NCI-H2171 (cell line): ENCODE measurements at places on chromosomes 1 and 21.

DNA sequence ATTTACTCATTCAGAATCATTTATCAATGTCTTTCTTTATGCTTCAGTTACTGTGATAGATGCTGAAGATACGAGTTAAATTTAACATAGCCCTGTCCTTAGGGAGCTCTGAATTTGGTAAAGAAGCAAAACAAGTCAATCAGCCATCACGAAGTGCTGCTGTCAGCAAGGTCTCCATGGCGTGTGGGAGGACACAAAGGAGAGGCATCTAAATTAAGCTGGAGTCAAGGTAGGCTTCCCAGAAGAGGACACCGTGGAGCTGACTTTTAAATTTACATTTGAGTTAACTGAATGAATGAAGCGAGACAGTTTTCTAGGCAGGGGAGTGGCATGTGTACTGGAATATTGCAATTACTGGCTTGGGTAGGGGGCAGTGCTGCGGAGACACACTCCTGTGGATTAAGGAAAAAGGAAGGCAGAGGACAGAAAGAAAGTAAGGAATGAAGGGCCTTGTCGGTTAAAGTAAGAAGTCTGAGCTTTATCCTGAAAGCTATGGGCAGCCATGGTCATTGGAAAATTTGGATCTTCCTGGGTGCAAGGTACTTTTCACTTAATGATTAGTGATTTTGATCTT is 41.3 kb upstream of the C1orf87 start:
- no peak for DNase-seq

DNA sequence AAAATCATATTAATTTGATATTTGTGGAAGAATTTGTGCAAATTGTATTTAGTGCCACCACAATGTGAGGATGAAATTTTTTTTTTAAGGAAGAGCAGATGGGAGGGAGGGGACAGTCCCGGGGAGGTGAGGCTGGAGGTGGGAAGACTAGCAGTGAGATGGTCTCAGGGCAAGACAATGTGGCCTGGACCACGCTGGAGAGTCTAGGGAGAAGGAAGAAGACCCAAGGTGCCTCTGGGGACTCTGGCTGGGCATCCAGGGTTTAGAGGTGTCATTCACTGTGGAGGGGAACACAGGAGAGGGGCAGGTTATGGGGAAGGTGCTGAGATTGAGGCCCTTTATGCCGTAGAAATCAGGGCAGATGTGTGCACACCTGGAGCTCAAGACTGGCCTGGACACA is 10.3 kb upstream of the THEMIS2 start:
- no peak for DNase-seq

DNA sequence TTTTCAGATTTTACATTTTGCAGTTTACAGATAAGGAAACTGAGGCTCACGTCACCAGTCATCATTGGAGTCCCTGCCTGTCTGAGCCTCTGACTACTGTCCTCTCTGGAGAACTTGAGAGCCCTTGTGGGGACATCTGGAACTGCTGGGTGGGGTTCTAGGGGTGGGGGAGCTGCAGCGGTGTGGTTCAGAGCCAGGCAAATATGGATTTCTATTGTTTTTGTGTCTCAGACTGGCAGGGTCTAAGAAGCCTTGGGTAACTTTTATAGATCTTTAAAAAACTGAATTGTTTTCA is 46.9 kb downstream of the IER5 start:
- no peak for DNase-seq

DNA sequence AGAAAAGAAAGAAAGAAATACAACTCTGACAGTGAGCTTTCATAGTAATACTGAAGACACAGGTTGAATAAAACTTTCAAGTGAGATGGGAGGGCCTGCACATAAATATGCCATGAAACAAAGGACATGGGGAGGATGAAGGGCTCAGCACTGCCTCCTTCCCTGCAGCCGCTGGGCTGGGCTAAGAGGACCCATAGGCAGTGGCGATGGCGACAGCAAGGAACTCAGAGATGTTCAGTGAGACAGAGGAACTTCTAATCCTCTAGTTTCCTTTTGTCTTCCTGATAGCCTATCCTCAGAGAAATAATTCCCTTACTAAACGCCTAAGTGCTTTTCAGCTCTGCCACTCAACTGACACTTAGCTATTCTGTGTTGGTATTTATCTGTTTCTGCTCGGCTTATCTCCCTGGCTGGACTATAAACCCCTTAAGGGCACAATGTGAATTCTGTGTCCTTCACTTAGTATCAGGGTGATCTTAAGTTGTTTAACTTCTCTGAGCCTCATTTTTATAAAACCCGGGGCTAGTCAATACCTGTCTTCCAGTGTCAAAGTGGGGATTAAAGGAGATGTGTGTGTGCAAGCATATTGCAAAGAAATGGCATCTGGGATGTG is 24.4 kb upstream of the IER5 start:
- no peak for DNase-seq

DNA sequence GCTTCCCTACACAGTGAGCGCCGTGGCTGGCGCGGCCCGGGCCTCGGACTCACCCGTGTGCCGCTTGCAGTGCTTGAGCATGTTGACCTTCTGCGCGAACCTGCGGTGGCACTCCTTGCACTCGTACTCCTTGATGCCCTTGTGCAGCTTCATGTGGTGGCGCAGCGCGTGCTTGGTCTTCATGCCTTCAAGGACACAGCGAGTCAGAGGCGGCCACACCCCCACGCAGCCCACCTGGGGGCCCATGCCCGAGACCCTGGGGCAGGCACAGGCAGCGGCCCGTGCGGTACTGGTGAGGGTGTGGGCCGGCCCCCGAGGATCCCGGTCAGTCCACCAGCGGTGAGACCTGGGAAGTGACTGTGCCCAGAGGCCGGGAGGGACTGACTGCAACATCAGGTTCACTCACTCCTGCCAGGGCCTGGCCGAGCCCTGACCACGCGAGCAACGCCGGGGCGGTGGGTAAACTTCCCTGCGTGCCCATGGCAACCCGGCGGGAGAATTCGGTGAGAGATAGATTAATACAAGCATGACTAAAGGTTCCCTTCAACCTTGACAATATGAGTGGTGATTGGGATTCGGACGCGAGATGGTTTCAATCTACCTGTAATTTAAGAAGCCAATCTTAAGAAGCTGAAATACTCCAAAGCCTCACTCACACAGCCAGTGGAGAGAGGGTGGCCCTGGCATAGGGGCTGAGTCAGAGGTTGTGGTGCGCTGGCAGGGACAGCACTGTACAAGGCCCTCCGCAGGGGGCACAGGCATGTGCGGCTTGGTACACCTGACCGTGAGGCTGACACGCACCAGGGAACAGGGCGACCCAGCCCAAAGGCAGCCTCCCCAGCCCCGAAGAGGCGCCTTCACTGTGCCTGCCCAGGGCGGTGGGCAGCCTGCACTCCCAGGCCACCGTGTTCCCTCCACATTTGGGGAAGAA is 49.1 kb upstream of the RIPK4 start:
- DNase-seq = no peak

- no peak for DNase-seq
Observed at GRCh38 chr1:109395602-109396512, 1.9 kb downstream of the SORT1 start.

GRCh38 chr21:41032541-41032940 is 135.4 kb upstream of the BACE2 start:
- DNase-seq = no peak

GRCh38 chr21:40858517-40858916 is 11.6 kb upstream of the DSCAM start:
- no peak for DNase-seq

DNA sequence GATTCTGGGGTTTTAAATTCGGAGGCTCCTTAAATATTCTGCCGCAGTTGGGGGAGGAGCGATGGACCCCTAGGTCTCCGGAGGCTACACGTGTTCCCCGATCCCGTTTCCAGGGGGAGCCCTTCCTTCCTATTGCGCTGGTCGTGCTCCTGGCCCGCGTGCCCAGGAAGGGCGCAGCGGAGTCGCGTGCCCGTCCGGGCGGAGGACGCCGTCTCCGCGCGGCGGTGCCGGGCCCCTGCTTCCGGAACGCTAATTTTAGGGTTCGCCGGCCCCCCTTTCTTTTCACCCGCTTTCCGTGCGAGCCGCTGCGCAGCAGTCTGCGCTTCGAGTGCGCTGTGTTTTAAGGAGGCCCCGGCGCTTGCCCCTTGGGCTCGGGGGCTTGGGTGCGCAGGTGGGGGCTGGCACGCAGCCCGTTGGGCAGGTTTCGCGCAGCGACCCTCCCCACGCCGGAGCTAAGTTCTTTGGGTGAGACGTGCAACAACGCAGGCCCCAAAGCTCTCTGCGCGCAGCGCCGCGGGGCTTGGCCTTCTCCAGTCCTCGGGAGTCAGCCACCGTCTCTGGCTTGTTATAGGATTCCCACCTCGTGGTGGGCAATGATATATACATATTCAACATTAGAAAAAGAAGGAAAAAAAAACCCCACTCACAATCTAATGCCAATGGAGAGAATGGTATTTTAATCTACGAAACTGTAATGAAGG is 43.5 kb upstream of the DNAJC6 start:
- DNase-seq = peak; percentile 83

- no peak for DNase-seq
Observed at GRCh38 chr1:217135987-217136894, 413.0 kb upstream of the ESRRG start.

DNA sequence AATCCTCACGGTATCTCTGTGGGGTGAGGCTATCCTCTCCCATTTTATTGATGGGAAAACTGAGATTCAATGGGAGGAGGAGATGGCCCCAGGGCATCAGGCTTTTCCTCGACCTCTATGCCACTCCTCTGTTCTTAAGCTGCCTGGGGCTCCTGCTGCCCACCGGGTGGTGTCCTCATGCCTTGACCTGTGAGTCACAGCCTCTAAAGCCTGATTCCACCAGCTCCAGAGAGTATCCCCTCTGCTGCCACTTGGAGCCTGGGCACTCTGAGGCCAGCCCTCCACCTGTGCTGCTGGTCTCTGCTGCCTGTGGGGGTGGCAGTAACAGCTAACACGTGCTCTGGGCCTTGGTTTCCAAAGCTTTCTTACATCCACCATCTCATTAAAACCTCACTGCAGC is 241.2 kb downstream of the TRABD2B start:
- no peak for DNase-seq

GRCh38 chr1:224881762-224882211 is 47.7 kb upstream of the DNAH14 start:
- DNase-seq = no peak

- no peak for DNase-seq
Observed at GRCh38 chr1:212531796-212532195, 76.8 kb upstream of the ATF3 start.

DNA sequence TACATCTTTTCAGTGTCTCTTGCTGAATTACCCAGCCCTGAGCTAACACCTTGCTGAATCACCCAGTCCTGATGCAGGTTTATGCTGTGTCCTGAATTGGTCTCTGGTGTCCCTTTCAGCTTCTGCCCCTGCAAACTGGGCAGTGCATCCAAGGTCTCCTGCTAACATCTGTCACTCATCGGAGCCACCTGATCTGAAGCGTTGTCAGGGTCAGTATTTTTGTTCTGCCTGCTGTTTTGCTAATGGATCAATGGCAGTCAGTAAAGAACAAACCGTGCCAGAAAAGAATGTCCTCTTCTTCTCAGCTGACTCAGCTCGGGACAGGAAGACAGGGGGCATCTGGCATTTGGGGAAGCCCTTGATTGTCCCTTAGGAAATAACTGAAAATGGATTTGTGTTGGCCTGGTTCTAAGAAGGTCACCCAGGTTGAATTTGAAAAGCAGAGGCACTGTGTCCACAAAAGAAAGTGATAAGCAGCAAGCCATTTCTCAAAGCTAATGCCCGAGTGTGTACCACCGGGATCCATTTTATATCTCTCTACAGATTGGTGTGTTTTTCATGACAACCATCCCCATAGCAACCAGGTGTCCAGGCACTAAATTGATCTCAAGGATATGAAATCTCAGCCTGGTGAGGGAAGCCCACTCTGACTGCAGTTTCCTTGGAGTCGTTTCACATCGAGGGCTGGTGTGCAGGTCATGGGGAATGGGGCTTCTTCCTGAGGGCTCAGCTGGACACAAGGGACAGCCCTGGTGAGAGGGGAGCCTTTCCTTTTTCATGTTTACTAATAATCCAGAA is 109.7 kb upstream of the IRF2BP2 start:
- DNase-seq = no peak

- DNase-seq = peak; percentile 8
Observed at GRCh38 chr21:31326522-31327242, 17.4 kb downstream of the TIAM1 start.

DNA sequence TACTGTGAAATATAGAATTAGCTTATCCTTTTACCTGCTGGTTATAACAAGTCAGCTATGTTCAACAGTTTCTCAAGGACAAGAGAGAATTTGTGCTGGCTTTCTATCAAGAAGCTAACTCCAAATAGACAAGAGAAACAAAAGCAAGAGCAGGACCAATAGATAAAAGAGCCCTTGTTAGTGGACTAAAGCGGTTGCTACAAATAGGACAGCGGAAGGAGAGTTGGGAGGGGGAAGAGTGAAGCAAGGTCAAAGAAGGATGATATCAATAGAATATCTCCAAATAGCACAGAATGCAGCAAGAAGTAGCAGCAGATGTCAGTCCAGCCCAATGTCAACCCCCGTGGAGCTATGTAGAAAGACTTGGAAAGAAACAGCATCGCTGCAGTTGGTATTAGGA is 53.0 kb upstream of the AKT3 start:
- DNase-seq = no peak

GRCh38 chr1:6461538-6462411 is 4.2 kb downstream of the TNFRSF25 start:
- DNase-seq = no peak

- DNase-seq = no peak
Observed at GRCh38 chr21:23218667-23219066, 2220.5 kb downstream of the NCAM2 start.

GRCh38 chr1:63411066-63411465 is 43.6 kb downstream of the ALG6 start:
- DNase-seq = no peak

GRCh38 chr1:104132382-104132973 is 382.8 kb downstream of the AMY1C start:
- DNase-seq = no peak

DNA sequence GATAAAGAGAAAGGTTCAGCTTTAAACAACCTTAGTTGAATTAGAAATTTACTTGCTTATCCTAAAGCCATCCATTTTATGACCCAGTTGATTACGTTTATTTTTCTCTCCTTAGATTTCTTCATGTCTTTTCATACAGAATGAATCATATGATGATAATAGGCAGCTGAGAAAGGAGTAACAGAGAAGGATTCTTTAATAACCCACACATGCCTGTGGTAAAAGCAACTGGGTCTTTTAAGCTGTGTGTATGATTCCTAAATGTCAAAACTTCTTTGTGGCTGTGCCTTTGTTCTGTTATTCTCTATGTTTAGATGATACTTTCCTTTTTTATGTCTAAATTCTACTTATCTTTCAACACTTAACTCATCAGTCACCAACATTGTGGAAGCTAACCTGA is 626.5 kb downstream of the NCAM2 start:
- no peak for DNase-seq

DNA sequence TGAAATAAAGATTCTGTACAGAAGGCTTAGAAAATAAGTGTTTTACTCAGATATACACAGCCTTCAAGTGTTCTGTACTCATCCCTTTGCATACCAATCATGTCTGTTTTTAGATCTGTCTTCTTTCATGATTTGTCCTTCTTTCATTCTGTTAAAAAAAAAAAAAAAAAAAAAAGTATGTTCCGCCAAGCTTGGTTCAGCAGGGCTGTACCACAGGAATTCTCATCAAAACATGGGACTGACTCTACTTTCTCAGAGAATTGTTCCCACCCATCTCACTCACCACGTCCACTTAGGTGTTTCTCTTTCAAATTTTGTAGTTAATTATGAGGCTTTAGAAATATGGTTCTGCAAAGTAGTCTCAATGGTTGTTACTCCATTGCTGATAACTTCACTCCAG is 119.0 kb downstream of the AK5 start:
- no peak for DNase-seq

GRCh38 chr1:222794656-222795474 is 20.0 kb upstream of the DISP1 start:
- DNase-seq = no peak
